ENCODE measurements at places on chromosomes 1 and 21. TPM values are rescaled to one million over a fixed set of nuclear protein-coding genes. Genes with fewer than 3 reads are reported as not detected.

S100A8 gene
- total RNA-seq, result not detected

ASTN1 gene
- not detected for total RNA-seq

CACNA1S gene
- total RNA-seq, result not detected

CDC20 gene
- total RNA-seq, result 163 TPM

NCAM2 gene
- not detected for total RNA-seq

UTP11 gene
- total RNA-seq, result 28.4 TPM

KLHDC9 gene
- 7.1 TPM for total RNA-seq

PTPRU gene
- 0.17 TPM for total RNA-seq

S100A9 gene
- total RNA-seq, result not detected

TLR5 gene
- 1.4 TPM for total RNA-seq

SYT11 gene
- 30.6 TPM for total RNA-seq

OLIG2 gene
- total RNA-seq, result not detected

PRKCZ gene
- 16.8 TPM for total RNA-seq

TMEM54 gene
- 2.0 TPM for total RNA-seq

FYB2 gene
- total RNA-seq, result not detected

SEC16B gene
- total RNA-seq, result not detected

PIK3CD gene
- 162 TPM for total RNA-seq

FLAD1 gene
- total RNA-seq, result 45.5 TPM

TMEM222 gene
- 61.3 TPM for total RNA-seq

ST6GALNAC3 gene
- total RNA-seq, result 2.5 TPM

LIPI gene
- not detected for total RNA-seq

PLA2G2D gene
- not detected for total RNA-seq

UBL4B gene
- not detected for total RNA-seq

CHIA gene
- total RNA-seq, result not detected

CCDC18 gene
- total RNA-seq, result 30.1 TPM

NR5A2 gene
- 0.07 TPM for total RNA-seq
